ENCODE measurements at places on chromosomes 7 and 10.

GRCh38 chr10:15869935-15870334, 9.6 kb upstream of the MINDY3 start:
- DNase-seq, result no peak

DNA sequence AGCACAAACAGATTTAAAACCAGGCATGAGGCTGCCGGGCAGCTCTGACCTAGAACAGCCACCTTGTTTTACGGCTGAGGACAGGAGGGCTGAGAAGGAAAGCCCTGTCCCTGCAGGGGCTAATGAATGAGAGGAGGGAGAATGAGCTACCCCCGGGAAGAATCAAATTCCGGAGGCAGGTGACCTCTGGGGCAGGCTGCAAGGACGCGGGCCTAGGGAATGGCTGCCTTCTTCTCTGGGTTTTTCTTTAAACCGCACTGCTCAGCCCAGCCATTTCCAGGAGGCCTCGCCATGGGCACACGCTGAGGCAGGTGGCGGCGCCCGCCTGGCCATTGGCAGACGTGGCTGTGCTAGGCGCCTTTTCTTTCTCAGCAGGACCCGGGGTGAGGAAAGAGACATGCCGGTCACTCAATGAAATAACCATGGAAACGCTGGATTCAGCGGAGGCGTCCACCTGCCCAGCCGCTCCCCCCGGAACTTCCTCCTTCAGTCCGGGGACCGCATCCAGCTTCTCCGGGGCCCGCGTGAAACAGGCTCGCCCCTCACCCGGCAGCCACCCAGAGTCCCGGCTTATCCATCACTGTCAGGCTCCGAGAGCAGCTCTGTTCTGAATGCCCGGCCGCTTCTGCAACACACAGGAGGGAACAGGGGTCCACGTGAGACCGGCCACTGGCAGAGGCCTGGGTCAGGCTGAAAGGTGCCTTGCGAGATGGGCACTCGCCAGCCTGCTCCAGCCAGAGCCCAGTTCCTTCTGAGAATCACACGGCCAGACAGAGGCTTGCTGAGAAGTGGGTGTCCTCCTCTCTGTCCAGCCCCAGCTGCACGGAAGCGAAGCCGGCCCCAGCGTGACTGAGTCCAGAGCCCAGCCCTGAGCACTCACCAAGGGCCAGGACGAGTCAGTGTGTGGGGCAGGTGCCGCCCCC, 82.1 kb downstream of the PDGFA start:
- no peak for DNase-seq

GRCh38 chr7:81590131-81590530, 179.7 kb downstream of the HGF start:
- no peak for DNase-seq

GRCh38 chr10:58781873-58782488, 269.3 kb downstream of the BICC1 start:
- DNase-seq, result no peak

DNA sequence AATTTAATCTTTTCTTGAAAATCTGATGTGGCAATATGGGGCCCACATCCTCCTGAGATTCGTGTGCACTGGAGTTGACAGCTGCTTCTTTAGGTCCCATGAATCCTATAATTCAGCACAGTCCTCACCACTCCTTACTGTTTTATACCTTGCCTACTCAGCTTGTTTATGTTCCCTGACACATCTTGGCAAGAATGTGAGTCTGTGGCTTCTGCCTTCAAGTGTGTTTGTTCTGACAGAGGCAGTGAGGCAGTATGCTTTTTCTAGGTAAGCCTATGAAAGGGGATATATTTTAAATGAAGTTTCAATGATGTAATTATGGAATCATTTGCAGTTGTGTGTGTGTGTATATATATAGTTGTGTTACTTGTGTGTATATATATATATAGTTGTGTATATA, 106.4 kb downstream of the AMPH start:
- DNase-seq, result no peak

GRCh38 chr7:87512906-87513305, 37.4 kb upstream of the ABCB4 start:
- DNase-seq, result no peak

DNA sequence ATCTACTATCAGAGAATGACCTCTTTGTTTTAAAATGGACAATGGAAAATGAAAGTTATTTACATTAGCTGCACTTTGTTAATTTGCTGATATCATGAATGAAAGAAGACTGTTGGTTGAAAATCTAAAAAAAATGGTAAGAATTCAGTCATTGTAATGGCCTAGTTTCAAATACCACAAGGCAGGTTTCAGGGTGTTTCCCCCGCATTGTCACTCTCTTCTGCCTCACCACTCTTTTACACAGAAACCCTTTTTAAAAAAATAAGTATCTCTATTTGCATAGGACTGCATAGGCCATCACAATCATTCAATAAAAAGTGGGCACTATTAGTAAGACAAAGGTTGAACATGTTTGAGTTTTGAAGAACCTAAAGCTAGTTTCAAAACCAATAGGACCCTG, 737.1 kb downstream of the INHBA start:
- no peak for DNase-seq

DNA sequence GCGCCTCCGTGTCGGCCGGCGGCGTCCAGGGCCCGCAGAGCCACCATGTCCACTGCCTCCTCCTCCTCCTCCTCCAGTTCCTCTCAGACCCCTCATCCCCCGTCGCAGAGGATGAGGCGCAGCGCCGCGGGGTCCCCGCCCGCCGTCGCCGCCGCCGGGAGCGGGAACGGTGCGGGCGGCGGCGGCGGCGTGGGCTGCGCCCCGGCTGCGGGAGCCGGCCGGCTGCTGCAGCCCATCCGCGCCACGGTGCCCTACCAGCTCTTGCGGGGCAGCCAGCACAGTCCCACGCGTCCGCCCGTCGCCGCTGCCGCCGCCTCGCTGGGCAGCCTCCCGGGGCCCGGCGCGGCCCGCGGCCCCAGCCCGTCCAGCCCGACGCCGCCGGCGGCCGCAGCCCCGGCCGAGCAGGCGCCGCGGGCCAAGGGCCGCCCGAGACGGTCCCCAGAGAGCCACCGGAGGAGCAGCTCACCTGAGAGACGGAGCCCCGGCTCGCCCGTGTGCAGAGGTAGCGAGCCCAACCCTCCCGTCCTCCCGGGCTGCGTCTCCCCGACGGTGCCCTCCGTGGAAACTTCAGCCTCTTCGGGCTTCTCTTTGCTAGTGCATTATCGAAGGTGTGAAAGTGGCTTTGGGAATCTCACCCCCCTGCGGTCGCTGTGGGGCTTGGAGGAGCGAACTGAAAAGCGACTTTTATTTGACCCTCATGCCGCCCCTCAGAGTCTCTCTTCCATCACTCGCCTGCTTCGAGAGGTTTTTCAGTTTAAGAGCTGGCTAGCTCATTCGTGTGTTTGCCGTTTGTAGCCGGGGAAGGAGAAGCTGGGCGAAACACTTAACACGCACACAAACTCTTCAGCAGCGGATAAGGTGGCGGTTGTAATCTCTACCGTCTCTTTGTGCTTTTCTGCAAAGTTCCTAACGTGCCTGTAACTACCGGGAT, 975 bp downstream of the GLCCI1 start:
- DNase-seq, result peak; percentile 13

- DNase-seq, result no peak
Observed at GRCh38 chr10:118851062-118852035, 96.6 kb upstream of the CACUL1 start.

GRCh38 chr7:158077934-158078910, 509.4 kb downstream of the PTPRN2 start:
- no peak for DNase-seq

DNA sequence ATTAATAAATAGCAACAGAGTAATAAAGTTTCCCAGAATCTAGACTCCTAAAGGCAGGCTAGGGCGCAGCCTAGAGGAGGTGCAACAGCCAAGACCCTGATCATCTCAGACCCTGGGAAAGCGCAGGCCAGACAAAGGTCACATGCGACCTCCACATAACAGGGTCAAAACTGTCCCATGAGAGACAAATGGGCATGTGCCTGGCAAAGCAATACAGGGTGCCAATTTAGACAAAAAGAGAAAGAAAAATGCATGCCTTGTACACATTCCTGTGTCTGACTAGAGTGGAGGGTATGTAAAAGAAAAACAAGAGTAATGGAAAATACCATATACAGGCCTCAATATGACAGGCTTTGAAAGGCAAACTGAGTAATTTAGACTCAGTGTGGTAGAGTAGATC, 22.2 kb downstream of the MPP7 start:
- no peak for DNase-seq

GRCh38 chr10:37623506-37623905, 233.9 kb downstream of the ZNF248 start:
- DNase-seq, result no peak

DNA sequence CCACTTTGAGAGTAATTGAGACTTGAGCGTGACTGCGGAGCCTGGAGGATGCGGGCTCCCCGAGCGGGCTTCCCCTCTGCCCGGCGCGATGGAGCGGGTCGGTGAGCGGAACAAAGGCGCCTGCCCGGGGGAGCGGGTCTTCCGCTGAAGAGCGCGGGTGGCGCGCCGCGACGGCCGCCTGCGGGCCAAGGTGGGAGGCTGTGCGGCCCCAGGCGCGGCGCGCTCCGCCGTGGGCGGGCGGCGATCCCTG, at the start of gene GALNT17:
GALNT17 (plus strand) TSS at position 18 of the 250 bp plus-strand sequence.
- DNase-seq, result no peak

DNA sequence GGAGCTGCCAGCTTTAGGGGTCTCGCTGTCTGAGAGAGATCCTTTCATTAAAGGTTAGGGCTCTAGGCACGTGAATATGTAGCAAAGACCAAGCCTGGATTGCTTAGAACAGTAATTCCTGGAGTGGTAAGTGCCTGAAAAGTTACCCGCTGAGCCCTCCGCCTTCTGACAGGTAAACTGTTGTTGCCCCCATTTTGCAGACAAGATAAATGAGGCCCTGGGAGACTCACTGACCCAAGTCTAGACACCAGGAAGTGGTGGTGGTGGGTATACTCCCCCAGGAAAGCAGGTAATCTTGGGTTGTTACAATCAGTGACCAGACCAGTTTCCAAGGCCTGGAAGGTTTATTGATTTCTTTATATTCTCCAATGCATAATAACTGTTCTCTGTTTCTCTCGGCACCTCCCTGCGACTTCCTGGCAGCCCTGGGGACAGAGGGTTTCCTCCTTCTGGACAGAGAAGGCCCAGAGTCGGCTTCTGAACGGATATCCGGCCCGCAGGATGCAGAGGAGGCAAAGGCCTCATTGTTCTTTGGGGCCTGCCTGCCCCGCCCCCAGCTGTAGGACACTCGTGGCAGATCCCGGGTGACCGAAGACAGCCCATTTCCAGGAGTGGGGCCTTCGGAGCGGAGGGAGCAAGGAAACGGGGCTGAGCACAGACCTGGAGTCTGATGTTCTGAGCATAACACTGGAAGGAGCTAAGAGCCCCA, 1.3 kb upstream of the GRK5 start:
- peak; percentile 16 for DNase-seq

DNA sequence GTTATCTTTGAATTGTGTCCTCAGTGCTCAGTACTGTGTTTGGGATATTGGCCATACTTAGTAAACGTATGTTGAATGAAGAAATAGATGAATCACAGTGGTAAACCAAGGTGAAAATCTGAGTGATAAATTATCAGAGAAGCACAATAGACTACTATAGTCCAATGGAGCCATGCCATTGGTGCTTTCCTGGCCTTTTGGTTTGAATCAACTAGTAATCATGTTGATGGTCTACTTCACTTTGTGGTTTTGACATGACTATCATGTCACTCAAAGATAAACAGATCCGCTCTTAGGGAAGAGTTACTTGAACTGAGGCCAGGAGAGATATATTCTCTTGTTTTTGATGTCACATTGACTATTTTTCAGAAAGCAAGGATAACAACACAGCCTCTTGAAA, 86.1 kb upstream of the IGFBP3 start:
- no peak for DNase-seq

GRCh38 chr10:108425283-108425964, 1260.9 kb upstream of the SORCS1 start:
- DNase-seq, result no peak

DNA sequence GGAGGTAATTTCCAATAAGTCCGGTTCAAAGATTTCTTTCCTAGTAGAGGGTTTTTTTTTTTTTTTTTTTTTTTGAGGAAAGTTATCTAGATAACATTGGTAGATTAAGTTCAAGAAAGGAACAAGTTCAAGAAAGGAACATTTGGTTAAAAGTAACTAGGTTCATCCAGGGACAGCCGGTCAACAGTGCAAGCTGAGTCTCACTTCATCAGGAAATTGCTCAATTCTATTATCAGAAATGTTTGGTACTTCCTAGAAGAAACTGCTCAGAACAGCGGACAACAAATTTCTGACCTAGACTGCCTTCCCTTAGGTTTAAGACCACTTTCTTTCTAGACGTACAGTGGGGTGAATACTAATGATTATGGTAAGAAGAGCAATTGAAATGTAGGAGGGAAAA, 3.7 kb upstream of the IL2RA start:
- no peak for DNase-seq

DNA sequence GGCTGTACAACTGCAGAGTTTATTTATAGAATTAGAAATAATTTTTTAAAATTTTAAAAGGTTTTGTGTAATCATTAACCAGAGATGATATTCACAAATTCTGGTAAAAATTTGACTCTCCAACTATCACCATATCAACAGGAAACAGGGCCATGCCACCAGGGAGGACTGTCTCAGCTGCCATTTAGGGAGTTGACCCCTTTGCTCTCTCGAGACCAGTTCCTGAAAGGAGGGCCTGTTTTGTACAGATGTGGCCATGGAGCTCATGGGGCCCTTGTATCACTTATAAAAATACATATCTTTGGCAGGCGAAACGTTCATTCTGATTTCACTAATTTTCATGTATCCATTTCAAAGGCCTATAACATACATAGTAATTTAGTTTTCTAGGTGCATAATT, 20.3 kb downstream of the H2AZ2 start:
- DNase-seq, result no peak

GRCh38 chr10:70558871-70559810, 43.4 kb downstream of the PRF1 start:
- peak; percentile 53 for DNase-seq

DNA sequence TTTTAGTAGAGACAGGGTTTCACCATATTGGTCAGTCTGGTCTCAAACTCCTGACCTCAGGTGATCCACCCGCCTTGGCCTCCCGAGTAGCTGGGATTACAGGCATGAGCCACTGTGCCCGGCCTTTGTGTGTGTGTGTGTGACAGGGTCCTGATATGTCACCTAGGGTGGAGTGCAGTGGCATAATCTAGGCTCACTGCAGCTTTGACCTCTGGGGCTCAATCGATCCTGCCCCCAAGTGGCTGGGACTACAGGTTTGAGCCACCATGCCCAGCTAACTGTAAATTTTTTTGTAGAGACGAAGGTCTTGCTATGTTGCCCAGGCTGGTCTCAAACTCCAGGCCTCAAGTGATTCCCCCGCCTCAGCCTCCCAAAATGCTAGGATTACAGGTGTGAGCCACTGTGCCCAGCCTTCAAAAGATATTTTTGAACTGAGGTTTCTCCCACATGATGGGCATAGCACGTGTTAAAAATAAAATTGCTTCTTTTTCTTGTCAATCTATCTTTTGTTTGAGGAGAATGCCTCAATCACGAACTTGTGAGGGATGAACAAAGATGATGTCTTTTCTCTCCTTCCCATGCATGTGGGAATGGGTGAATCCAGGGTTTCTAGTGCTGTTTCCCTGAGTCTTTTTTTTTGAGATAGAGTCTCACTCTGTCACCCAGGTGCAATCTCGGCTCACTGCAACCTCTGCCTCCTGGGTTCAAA, 30.8 kb upstream of the PSAP start:
- DNase-seq, result no peak

All from stimulated activated CD8-positive, alpha-beta memory T cell treated with anti-CD3 and anti-CD28 coated beads, Interleukin-7, amount 100 ng/mL, for 1 hour (primary cell).